ENCODE measurements at places on chromosomes 3 and 15.

DNA sequence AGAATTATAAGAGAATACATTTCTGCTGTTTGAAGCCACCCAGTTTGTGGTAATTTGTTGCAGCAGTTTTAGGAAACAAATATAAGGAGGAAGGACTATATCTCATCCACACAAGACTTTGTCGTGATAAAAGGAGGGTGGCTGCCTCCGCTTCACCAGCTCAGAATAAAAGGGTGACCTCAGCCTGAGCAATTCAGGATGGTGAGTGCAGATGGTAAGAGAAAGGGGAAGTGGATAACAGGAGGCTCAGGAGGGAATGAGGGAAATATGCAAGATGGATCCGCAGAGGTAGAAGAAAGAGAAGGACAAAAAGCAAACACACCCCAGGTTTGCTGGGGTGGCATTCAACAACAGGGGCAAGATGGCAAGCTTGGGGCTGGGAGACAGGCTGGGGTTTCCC lies 108.1 kb upstream of the TNFAIP8L3 start:
- DNase-seq: no peak

GRCh38 chr3:89434621-89435380 lies 327.4 kb downstream of the EPHA3 start:
- no peak for DNase-seq

- no peak for DNase-seq
These were observed 177.4 kb upstream of the LINGO1 start for GRCh38 chr15:77810130-77810571.

DNA sequence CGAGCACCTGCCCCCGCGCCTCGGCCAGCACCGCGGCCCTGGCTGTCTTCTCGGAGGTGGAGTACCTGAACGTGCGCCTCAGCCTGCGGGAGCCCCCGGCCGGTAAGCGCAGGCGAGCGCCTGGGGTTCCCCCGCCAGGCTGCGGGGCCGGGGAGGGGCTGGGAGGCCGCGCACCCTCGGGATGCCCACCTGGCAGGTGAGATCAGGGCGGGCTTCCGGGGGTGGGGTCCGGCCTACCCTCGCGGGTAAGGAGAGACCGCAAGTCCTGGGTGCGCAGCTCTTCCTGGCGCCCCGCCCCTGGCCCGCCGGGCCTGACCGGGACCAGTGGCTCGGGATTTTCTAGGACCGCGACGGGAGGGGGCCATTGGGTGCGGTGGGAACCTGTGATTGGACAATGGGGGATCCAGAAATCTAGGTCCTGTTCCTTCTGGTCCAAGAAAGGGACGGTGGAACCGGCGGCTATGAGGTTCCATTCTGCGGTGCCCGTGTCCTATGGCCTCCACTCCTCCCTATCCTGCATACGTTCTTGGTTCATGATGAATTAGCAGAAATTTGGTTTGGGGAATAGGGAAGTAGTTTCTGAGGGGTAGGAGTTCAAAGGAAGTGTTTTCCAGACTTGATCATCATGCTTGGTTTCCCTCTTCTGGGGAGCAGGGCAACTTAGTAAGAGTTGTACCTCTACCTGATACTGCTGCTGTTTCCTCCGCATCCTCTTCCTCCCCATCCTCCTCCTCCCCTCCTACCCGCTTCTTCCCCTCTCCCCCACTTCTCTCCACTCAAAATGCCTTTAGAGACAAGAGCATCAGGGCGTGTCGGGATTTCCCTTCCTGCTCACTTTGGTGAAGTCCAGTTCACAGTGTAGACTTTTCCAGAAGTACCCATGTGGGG lies 808 bp downstream of the ARRDC4 start:
- DNase-seq: no peak

DNA sequence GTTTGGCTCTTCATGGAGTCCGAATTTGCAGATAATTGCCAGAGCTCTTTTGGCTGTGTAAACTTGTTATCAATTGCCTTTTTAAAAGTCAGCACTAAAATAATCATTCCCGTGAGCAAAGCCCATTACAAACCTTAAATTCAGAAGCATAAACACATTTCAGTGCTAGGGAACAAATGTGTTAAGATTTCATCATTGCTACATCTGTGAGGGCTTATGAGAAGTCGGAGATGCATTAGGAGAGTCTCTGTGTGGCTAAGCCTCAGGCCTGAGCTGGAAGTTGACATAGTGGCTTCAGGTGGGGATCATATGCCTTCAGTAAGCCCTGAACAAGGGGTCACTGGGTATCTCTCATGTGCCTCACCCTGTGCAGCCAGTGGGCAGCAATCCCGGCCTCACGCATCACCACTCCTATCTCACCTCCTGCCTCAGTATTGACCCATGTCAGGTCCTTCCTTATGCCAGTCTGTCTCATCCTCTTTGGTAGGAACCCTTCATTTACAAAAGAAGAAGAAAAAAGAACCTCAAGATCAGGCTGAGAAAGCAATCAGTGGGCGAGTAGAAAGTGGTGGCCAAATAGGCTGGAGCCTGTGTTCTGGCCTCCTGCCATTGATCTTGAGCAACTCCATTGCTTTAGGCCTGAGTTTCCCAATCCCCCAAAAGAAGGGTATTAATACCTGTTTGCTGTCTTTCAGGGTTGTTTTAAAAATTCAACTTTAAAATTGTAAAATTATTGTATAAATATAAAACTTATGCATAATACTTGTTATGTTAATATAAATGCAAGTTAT lies 233.5 kb downstream of the IL20RB start:
- no peak for DNase-seq

DNA sequence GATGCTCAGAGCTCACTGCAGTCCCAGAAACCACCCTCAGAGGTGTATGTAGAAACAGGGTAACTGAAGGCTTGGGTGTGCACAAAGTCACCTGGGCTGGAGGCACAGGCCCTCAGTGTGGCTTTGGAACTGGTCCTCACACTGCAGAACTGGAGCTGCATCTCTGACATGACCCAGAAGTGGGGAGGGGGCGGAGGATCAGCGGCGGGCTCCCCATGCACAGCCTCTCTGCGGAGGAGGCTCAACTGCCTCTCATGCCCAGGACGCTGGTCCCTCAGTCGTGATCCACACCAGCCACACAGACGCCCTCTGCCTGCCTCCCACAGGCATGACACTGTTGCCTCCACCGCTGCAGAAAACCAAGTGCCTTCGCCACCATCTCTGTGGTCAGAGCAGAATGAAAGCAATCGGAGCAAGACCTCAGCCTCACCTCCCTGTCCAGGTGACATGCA lies 73.7 kb downstream of the TM2D3 start:
- no peak for DNase-seq

GRCh38 chr3:46674031-46674845 lies 19.2 kb downstream of the ALS2CL start:
- DNase-seq: no peak
